Prostate gland (tissue), 2 donors: ENCODE measurements at places on chromosomes 6 and 20. TPM values are rescaled to one million over a fixed set of nuclear protein-coding genes. Genes with fewer than 3 reads are reported as not detected.

GRCh38 chr20:48837014-48837413, 9.2 kb upstream of the PREX1 start:
- H3K36me3 ChIP-seq, result no peaks in the 10 kb centered on the region
- no peaks in the 10 kb centered on the region for H3K27me3 ChIP-seq
- DNase-seq, result no peak
- H3K4me3 ChIP-seq, result no peak overlapping the region

LTV1 gene
- total RNA-seq, result 14.4 TPM

DNA sequence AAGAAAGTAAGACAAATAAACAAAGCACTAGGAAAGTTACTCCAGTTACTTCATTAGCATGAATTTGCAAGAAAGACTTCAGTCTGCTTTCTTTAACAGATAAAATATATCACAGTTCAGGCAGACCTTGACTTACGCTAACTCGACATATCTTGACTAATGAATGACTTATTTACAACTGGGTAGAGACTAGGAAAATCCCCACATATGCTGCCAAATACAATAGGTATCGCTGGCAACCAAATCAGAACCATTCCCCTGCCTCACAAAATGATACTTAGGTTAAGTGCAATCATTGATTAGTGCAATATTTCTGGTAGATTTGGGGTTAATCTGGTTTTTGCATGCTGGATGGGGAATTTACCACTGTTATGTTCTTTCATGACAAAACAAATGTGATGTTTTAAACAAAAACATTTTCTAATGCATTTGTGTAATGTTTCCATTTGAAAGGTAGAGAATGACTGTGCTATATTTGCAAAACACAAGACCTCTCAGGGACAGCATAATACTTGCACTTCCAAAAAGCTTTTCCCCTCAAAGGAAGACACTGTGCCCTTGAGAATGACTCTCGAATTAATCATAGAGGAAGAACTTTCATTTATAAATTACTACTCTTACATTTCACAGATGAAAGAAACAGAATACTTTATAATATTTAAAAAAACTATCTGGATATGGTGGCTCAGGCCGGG, 101.6 kb downstream of the PRKN start:
- no peak overlapping the region for H3K27ac ChIP-seq
- DNase-seq, result no peak
- H3K4me3 ChIP-seq, result no peak overlapping the region
- no peaks in the 10 kb centered on the region for H3K36me3 ChIP-seq
- no peaks in the 10 kb centered on the region for H3K4me1 ChIP-seq

DNA sequence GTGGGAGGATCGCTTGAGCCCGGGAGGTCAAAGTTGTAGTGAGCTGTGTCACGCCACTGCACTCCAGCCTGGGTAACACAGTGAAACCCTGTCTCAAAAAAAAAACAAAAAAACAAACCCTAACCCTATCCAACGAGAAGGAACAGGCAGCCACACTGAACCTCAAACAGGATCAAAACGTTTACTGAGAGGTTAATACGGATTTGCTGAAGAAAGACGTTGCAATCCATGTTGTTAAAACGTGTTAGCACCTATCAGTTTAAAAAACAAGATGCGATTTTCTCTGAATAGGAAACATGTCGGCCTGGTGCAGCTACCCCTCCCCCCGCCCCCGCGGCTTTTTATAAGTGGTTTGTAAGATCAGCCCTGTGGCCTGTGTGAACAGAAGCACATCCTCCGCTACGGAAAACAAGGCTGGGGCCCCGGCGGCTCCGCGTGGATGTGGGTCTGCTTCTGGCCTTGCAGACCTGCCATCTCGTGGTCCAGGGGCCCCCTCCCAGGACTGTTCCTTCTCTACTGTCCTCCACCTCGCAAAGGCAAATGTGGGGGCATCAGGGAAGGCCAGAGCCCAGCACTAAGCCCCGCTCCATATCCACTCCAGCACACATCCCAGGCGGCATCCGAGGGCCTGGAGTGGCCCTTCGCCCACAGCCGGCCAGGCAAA, 11.4 kb downstream of the SLC2A4RG start:
- no peaks in the 10 kb centered on the region for H3K36me3 ChIP-seq
- no peak overlapping the region for H3K4me3 ChIP-seq
- H3K4me1 ChIP-seq, result no peaks in the 10 kb centered on the region
- no peak for DNase-seq
- H3K27ac ChIP-seq, result no peak overlapping the region

- no peak overlapping the region for H3K4me3 ChIP-seq
- no peaks in the 10 kb centered on the region for H3K36me3 ChIP-seq
- H3K4me1 ChIP-seq, result no peaks in the 10 kb centered on the region
- H3K27ac ChIP-seq, result no peak overlapping the region
- no peaks in the 10 kb centered on the region for H3K27me3 ChIP-seq
- DNase-seq, result no peak
Observed at GRCh38 chr6:53659458-53659857, 6.1 kb downstream of the KLHL31 start.

DNA sequence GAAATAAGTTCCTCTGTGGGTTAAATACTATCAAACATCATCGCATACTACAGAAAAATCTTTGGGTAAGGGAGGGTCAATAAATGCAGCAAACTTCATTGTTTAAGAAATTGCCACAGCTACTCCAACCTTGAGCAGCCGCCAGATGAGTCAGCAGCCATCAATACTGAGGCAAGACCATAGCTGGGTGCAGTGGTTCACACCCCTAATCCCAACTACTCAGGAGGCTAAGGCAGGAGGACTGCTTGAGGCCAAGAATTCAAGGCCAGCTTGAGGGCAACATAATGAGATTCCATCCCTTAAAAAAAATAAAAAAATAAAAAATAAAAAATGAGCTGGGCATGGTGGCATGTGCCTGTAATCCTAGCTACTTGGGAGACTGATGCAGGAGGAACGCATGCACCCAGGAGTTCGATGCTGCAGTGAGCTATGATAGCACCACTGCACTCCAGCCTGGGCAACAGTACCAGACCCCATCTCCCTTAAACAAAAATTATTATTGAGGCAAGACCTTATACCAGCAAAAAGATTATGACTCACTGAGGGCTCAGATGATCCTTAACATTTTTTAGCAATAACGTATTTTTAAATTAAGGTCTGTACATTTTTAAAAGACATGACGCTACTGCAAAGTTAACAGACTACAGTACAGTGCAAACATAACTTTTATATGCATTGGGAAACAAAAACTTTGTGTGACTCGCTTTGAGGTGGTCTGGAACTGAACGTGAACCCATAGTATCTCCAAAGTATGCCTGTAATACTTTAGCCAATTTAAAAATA, 8.8 kb downstream of the SRPK1 start:
- DNase-seq, result no peak
- H3K27ac ChIP-seq, result no peak overlapping the region
- no peaks in the 10 kb centered on the region for H3K27me3 ChIP-seq
- H3K4me3 ChIP-seq, result no peak overlapping the region

BTN1A1 gene
- total RNA-seq, result not detected

BPIFA3 gene
- total RNA-seq, result 7.7 TPM

DNA sequence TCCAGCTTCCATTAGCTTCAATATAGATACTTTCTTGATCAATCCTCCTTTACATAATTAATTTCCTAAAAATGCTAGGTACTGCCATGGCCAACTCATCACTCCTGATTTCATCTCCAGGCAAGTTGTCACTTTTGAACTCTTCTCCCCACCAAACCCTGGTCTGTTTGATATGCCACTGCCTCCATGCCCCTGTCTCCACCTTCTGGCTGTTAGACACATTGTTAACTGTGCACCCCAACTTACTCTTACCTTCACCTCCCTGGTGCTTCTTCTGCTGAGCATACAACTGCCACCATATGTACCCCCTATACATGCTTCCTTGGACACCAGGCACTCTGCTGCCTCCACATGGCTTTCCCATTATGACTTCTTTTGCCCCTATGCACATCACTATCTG, 21.9 kb upstream of the AIG1 start:
- no peak overlapping the region for H3K4me3 ChIP-seq
- H3K27me3 ChIP-seq, result no peaks in the 10 kb centered on the region
- no peak overlapping the region for H3K27ac ChIP-seq

DNA sequence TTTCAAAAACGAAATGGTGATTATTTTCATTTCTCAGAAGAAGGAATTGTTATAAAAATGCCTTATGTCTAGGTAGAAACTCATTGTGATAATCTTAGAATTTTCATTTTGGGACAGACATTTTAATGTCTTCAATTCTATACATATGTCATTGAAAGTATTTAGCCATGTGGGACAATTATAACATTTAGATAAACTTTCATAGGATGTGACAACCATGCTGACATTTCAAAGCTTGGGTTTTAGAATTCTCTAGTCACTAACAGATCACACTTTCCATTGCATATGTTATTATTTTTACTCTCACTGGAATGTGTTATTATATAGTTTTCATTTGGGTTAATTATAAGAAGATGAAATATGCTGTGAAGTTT, 4.9 kb downstream of the TAGAP start:
- no peaks in the 10 kb centered on the region for H3K4me1 ChIP-seq
- H3K27me3 ChIP-seq, result no peaks in the 10 kb centered on the region
- DNase-seq, result no peak
- H3K36me3 ChIP-seq, result no peaks in the 10 kb centered on the region
- no peak overlapping the region for H3K27ac ChIP-seq

GRCh38 chr6:156729248-156729647, 47.9 kb upstream of the ARID1B start:
- H3K27me3 ChIP-seq, result no peaks in the 10 kb centered on the region
- DNase-seq, result no peak
- no peak overlapping the region for H3K27ac ChIP-seq

DNA sequence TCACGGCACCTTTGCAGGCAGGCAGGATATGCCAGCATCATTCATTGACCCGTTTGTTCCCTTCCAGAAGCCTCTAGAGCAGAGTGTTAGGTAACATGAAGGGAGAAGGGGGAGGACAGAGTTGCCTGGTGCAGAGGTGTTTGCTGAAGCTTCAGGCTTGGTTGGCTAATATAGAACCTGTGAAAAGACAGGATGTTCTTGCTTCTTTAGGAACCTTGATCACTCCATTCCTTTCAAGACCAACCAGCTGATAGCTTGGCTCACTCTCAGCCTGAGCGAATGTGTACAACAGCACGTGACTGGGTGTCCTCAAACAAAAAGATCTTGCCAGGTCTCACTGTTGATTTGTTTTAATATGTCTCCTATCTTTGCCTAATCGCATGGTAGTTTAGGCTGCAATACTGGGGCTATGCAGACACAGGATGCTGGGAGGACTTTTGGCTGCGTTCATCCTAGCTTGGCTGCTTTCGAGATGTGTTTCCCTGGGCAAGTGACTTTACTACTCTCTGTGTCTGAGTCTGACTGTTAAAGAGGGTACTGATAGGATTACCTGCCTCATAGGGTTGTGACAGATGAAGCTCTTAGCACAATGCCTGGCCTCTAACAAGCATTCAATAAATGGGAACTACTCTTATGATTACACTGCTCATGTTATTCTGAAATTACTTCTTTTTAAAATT, 16.0 kb downstream of the SHLD1 start:
- H3K4me3 ChIP-seq, result no peak overlapping the region
- no peaks in the 10 kb centered on the region for H3K27me3 ChIP-seq
- DNase-seq, result peak; percentile 95

ENPP4 gene
- 16.9 TPM for total RNA-seq

DNA sequence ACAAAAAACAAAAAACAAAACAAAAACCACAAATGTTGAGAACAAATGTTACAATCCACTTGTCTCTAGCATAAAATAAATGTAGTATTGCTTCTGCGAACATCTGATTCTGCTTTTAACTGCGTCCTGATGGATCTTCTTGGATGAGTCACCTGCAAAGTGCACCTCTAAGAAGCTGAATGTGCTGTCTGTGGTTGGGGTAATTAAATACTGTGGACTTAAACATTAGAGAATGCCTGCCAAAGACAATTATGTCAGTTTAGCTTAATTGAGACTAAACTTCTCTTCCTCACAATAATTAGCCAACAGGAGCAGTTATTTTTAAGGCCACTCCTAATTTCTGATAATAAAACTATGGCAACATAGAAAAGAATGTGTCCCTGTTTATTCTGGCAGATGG, 253.4 kb downstream of the PHACTR1 start:
- H3K4me3 ChIP-seq, result no peak overlapping the region
- DNase-seq, result no peak
- no peaks in the 10 kb centered on the region for H3K27me3 ChIP-seq
- no peak overlapping the region for H3K27ac ChIP-seq
- no peaks in the 10 kb centered on the region for H3K36me3 ChIP-seq

DNA sequence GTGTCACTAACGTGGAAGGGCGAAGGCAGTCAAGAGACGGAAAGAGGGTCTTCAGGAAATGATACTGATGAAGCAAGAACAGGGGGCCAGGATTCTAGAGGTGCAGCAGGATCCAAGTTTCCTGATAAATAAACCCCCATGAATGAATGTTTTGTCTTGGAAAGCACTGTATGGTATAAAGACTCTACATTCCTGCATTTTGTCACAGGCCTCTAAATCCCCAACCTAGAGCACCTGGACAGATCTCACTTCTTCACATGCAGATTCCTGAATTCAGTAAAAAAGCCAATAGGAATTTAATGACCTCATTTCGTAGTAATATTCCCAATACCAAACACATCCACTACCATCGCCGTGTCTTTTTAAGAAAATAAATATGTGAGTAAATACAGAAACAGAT, 577.8 kb downstream of the PRKN start:
- no peaks in the 10 kb centered on the region for H3K4me1 ChIP-seq
- no peak overlapping the region for H3K4me3 ChIP-seq
- no peaks in the 10 kb centered on the region for H3K27me3 ChIP-seq
- no peak overlapping the region for H3K27ac ChIP-seq
- DNase-seq, result no peak

GRCh38 chr6:128350416-128351254, 169.8 kb downstream of the PTPRK start:
- no peaks in the 10 kb centered on the region for H3K36me3 ChIP-seq
- H3K27me3 ChIP-seq, result no peaks in the 10 kb centered on the region
- H3K27ac ChIP-seq, result no peak overlapping the region
- no peak overlapping the region for H3K4me3 ChIP-seq
- no peak for DNase-seq
- H3K4me1 ChIP-seq, result no peaks in the 10 kb centered on the region

- H3K4me3 ChIP-seq, result peak overlapping the region; percentile 99
- H3K36me3 ChIP-seq, result no peaks in the 10 kb centered on the region
- H3K27me3 ChIP-seq, result no peaks in the 10 kb centered on the region
- peaks cover 5% of the 10 kb centered on the region for H3K4me1 ChIP-seq
Observed at GRCh38 chr6:31898383-31899011, 999 bp upstream of the EHMT2 start.

DNA sequence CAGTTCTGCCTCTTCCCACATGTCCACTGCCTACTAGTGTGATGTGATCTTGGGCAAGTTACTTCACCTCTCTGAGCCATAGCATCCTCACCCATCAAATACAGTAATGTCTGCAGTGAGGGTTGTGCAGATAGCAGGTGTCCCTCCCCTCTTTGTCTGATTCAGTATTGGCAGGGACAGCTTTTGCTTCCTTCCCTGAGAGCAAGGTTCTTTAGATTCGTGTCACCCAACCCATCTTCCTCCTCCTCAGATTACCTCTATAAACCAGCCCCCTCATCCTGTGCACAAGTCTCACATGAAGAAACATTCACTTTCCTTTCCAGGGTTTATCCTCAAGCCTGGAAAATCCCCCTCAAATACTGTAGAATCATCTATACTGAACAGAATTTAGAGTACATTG, 15.4 kb downstream of the ACTR5 start:
- H3K4me1 ChIP-seq, result no peaks in the 10 kb centered on the region
- H3K4me3 ChIP-seq, result no peak overlapping the region
- H3K27me3 ChIP-seq, result no peaks in the 10 kb centered on the region
- no peak for DNase-seq
- H3K27ac ChIP-seq, result no peak overlapping the region

- H3K36me3 ChIP-seq, result no peaks in the 10 kb centered on the region
- no peaks in the 10 kb centered on the region for H3K4me1 ChIP-seq
- no peak overlapping the region for H3K4me3 ChIP-seq
- H3K27me3 ChIP-seq, result no peaks in the 10 kb centered on the region
Observed at GRCh38 chr20:46190478-46191167, 72.5 kb downstream of the CD40 start.

MUCL3 gene
- not detected for total RNA-seq

PKIB gene
- 2.6 TPM for total RNA-seq

CPNE5 gene
- 64.5 TPM for total RNA-seq
